ENCODE measurements at places on chromosomes 16 and 17. TPM values are rescaled to one million over a fixed set of nuclear protein-coding genes. Genes with fewer than 3 reads are reported as not detected.

Gene BCL6B
- polyA plus RNA-seq: not detected

Gene TMEM92
- polyA plus RNA-seq: not detected

Gene TXNL4B
- 22.0 TPM for polyA plus RNA-seq

Gene FAM20A
- polyA plus RNA-seq: not detected

Gene TM4SF5
- not detected for polyA plus RNA-seq

Gene SLFN14
- polyA plus RNA-seq: not detected

Gene MMP28
- 33.1 TPM for polyA plus RNA-seq

Gene KIF19
- polyA plus RNA-seq: not detected

Gene KRT32
- polyA plus RNA-seq: not detected

Gene KRT39
- polyA plus RNA-seq: not detected

Gene KRT20
- not detected for polyA plus RNA-seq

Gene MRPL58
- polyA plus RNA-seq: 55.3 TPM

Gene TRIM72
- not detected for polyA plus RNA-seq

Gene CCL8
- not detected for polyA plus RNA-seq

Gene PSMD3
- 44.6 TPM for polyA plus RNA-seq

Gene WNT9B
- not detected for polyA plus RNA-seq

Gene TEKT1
- not detected for polyA plus RNA-seq

Gene CLEC10A
- polyA plus RNA-seq: not detected

Gene FOXF1
- not detected for polyA plus RNA-seq

Gene UMOD
- polyA plus RNA-seq: not detected

Gene SLC6A2
- polyA plus RNA-seq: not detected

Gene OTOP2
- polyA plus RNA-seq: not detected
